ENCODE measurements at places on chromosomes 7 and 10.

DNA sequence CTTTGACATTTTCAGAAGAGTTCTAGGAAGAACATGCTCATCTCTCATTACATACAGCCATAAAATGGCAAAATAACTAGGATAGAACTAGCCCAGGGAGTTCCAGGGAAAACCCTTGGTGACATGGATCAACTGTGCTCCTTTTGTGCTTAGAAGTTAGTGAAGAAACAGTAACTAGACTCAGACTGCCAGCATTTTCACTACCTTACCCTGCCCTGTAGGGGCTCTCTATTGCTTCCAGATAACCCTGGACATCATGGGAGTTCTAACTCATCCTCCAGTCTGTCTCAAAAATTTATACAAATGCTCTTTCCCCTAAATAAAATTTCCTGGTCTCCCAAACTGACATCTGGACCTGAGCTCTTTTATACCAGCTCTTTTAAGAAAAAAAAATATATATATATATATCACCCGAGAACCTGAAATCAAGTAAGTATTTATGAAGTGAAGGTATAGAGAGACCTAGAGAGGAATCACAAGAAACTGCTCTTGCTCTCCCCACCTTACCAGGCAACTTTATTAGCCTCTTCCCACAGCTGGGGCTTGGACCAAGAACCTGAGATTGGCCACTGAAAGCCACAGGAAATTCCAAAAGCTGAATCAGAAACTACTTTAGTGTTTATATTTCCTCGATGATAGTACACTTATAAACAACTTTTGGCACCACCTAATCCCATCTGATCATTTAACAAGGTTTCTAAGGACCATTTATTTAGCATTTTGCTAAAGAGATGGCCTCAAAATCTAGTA lies 101.4 kb downstream of the RELN start:
- no peak for DNase-seq

- no peak for DNase-seq
Measured at GRCh38 chr7:111025006-111025405, 65.9 kb upstream of the LRRN3 start.

DNA sequence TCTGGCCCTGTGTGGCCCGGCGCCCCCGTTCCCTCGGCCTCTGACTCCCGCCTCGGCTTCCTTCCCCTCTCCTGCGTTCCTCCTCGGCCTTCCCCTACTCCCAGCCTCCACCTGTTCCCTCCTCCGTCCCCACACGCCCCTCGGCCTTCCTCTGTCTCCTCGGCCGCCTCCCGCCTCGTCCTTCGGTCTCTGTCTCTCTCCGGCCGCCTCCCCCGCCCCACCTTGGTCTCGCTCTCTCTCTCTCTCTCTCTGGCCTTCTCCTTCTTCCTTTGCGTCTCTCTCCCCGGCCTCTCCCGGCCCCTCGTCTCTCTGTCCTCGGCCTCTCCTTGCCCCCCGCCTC lies 588 bp downstream of the GET4 start:
- DNase-seq, result no peak

- DNase-seq, result no peak
Measured at GRCh38 chr7:85078181-85078580, 108.7 kb downstream of the SEMA3D start.

GRCh38 chr10:59240582-59241183 lies 64.2 kb downstream of the PHYHIPL start:
- DNase-seq, result peak; percentile 20

- DNase-seq, result peak; percentile 17
Measured at GRCh38 chr7:134533288-134533771, 6.0 kb downstream of the AKR1B10 start.

- peak; percentile 64 for DNase-seq
Measured at GRCh38 chr7:44853391-44853790, 5.5 kb upstream of the H2AZ2 start.

GRCh38 chr10:93917064-93917391 lies 23.2 kb downstream of the SLC35G1 start:
- DNase-seq, result no peak

DNA sequence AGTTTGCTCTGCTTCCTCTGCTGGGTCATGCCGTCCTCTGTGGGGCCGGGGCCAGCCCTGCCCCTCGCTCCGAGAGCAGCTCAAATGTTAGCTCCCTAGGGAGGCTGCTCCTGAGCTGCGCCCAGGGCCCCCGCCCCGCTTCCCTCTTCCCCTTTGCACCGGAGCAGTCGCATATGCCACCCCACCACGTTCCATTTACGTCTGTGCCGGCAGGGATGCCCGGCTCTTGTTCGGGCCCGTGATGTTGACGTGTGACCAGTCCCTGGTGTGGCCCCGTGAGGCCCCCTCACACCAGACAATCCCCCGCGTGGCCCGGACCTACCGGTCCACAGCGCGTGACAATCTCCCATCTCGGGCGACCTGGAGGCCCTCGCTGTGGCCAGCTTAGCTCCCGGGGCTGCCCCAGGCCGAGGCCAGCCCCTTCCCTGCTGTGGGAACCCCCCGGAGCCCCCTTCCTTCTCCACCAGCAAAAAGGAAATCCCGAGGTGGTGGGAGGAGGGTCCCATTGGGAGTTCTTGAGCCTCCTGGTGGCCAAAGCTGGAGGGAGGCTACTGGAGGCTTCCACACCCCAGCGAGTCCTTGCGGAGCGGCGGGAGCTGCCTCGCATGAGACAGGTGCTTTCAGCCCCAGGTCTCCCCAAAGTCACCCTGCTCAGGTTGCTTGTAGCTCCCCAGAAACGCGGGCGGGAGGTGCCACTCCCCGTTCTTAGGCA lies 15.2 kb downstream of the FAM20C start:
- no peak for DNase-seq

GRCh38 chr7:143046426-143046851 lies 5.7 kb upstream of the OR6V1 start:
- DNase-seq, result peak; percentile 13

GRCh38 chr7:128125816-128126215 lies 94.6 kb upstream of the LRRC4 start:
- DNase-seq, result no peak

GRCh38 chr7:142629588-142630260 lies 119.5 kb upstream of the PRSS1 start:
- DNase-seq, result peak; percentile 35
